ENCODE measurements at places on chromosomes 1 and 21.

GRCh38 chr1:219124163-219124562 is 49.5 kb upstream of the LYPLAL1 start:
- DNase-seq, result no peak

DNA sequence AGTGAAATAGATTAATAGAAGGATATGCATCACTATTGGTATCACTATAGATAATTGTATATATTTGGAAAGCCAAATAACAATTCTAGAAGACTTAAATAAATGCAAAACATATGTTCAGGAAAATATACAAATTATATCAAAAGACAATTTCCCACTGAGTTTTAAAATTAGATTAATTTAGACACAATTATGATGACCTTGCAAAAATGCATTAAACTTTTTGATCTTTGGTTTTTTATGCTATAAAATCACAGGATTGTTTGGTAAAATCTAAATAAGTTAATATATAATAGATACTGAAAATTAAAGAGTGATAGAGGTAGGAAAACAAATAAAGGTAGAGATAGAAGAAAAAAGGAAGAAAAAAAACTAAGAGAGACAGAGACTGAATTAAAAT is 2027.7 kb downstream of the MRPL39 start:
- no peak for DNase-seq

DNA sequence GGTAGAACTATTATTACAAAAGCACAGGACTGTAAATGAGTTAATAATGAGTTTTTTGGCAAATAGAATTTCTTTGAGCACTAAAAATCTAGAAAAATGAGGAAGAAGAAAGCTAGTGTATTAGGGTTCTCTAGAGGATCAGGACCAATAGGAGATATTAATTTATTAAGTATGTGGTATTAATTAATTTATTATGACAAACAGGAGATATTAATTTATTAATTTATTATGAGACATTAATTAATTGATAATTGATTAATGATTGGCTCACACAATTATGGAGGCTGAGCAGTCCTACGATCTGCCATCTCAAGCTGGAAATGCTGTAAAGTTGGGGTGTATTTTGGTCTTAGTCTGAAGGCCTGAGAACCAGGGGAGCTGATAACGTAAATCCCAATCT is 31.2 kb downstream of the PLA2G4A start:
- no peak for DNase-seq

DNA sequence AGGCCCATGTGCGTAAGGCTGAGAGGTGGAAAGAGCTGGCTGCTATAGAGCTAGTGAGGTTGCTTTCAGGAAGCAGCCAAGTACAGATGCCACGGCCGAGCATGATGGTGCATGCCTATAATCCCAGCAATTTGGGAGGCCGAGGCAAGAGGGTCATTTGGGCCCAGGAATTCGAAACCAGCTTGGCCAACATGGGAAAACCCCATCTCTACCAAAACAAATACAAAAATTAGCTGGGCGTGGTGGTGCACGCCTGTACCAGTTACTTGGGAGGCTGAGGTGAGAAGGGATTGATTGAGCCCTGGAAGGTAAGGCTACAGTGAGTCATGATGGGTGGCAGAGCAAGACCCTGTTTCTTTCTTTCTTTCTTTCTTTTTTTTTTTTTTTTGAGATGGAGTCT is 2.7 kb downstream of the CCDC24 start:
- DNase-seq, result no peak

- no peak for DNase-seq
Measured at GRCh38 chr1:154824179-154825000, 45.7 kb downstream of the KCNN3 start.
